ENCODE measurements at places on chromosomes 1 and 21.
A peak's percentile ranks its signal among the peaks of the same experiment; 100 is the strongest.

GRCh38 chr1:201191653-201192260 is 1.1 kb downstream of the IGFN1 start:
- DNase-seq: peak; percentile 95

DNA sequence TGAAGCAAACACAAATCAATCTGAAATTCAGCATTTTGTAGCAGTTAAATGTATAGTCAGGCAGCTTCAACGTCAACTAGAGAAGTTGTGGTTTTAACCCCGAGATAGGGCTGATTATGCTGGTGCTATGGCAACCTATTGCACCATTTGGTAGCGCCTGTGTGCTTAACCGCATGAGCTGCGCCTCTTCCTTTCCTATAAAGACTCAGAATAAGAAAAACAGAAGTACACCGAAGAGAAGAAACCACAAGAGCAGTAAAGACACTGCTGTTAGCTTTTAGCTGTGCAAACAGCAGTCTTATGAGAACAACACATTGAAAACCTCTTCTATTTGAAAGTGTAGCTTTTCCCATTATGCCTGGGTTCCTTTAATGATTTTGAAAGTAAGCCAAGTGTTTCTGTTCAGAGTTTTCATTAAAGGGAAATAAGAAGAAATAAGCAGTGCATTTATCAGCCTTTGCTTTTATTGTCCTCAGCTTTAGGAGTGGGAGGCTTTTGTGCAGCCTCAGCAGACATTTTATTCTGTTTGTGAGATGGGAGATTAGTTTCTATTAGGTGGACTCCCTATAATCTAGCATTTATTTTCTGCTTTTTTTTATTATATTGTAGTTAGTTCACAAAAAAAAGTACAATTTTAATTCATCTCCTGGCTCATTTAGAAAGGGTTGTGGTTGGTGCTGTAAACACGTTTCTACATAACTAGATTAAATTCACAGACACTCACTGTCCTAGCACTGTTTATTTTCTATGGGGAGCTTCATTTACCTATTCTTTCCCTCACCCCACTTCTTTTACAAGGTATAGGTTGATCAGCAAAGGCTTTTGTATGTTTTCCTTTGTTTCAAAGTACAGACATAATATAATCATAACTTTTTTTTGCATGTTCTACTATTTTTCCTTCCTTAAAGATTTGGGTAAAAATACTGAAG is 43.3 kb downstream of the PTPRC start:
- peak; percentile 98 for DNase-seq

DNA sequence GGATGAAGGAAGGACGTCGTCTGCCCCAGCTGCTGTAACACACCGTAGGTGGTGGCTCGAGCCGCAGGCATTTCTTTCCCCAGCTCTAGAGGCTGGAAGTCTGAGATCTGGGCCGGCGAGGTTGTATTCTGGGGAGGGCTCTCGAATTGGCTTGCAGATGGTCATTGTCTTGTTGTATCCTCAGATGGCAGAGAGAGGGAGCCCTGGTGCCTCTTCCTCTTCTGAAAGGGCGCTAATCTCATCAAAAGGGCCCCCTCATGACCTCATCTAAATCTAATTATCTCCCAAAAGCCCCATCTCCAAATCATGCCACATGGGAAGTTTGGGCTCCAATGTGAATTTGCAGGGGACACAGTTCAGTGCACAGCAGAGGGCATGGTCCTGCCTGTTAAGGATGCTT is 109.0 kb downstream of the SIK1 start:
- DNase-seq: no peak

- peak; percentile 91 for DNase-seq
Measured at GRCh38 chr1:156510709-156511108, 10.1 kb upstream of the MEF2D start.

- DNase-seq: no peak
Measured at GRCh38 chr1:2830761-2831425, 29.4 kb upstream of the TTC34 start.

All from GM23248 (cell line).